ENCODE measurements at places on chromosomes 2 and 18. TPM values are rescaled to one million over a fixed set of nuclear protein-coding genes. Genes with fewer than 3 reads are reported as not detected.

DNA sequence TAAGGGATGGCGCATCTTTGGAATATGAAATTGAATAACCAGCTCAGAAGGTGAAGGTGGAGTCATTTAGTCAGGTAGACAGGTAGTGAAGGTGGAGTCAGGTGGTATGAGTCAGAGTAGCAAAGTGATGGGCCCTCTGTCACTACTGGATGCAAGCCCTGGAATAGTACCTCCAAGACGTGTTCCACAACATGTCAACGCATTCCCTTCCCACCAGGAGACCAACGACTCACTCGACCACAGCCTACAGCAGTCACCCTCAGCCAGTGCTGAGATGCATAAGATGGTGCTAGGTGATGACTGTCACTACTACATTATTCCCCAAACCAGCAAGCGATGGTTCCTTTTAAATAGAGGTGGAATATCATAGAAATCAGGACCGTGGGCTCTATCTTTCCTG, 6.8 kb downstream of the CPLX4 start:
- H3K36me3 ChIP-seq = no peaks in the 10 kb centered on the region
- H3K4me1 ChIP-seq = no peaks in the 10 kb centered on the region
- H3K27ac ChIP-seq = no peak overlapping the region
- DNase-seq = no peak
- peaks cover 33% of the 10 kb centered on the region for H3K27me3 ChIP-seq
- no peak overlapping the region for H3K4me3 ChIP-seq

DNA sequence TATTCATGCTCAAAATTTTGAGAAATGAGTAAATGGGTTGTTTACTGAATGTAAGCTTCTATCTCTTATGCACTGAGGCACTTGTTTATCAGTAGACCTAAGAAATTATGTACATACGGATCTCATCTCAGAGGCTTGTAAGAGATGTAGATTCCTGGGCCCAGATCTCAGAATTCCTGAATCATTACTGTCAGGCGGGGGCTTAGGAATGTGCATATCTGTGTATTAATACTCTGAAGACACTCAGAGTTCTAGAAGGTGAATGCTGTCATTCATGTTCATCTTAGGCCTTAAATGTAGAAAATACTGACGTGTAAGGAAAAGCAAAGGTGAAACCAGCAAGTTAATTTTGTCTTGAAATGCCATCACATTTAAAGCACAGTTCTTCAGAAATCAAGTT, 169.6 kb downstream of the FMNL2 start:
- H3K36me3 ChIP-seq = no peaks in the 10 kb centered on the region
- peaks cover 17% of the 10 kb centered on the region for H3K27me3 ChIP-seq
- no peak overlapping the region for H3K27ac ChIP-seq
- peaks cover 6% of the 10 kb centered on the region for H3K4me1 ChIP-seq

- H3K27ac ChIP-seq = no peak overlapping the region
- no peak overlapping the region for H3K4me3 ChIP-seq
- no peaks in the 10 kb centered on the region for H3K27me3 ChIP-seq
- no peaks in the 10 kb centered on the region for H3K36me3 ChIP-seq
- no peak for DNase-seq
These were observed 239.6 kb downstream of the TDRD15 start for GRCh38 chr2:21363364-21363763.

- H3K27ac ChIP-seq = no peak overlapping the region
- DNase-seq = no peak
- peaks cover 8% of the 10 kb centered on the region for H3K27me3 ChIP-seq
- no peaks in the 10 kb centered on the region for H3K4me1 ChIP-seq
These were observed 46.0 kb upstream of the FAM136A start for GRCh38 chr2:70347831-70348230.

DNA sequence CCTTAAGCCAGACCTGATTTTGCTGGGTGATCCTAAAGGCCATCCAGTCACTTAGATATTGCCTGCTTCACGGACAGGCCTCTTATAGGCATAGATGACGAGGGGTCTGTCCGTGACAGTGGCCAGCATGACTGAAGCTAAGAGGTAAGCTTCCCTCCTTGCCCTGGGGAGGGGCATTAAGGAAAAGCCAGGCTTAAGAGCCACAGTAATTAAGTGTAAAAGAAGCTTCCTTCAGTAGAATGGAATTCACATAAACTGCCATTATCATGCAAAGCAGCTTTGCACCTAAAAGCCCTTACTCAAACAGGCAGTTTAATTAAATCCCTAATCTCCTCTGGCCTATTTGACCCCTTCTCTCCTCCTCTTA, 99.4 kb upstream of the PKDCC start:
- H3K36me3 ChIP-seq = no peaks in the 10 kb centered on the region
- no peak overlapping the region for H3K4me3 ChIP-seq
- no peak overlapping the region for H3K27ac ChIP-seq
- DNase-seq = no peak

GRCh38 chr2:109630441-109631430, 16.6 kb downstream of the SOWAHC start:
- H3K4me1 ChIP-seq = peaks cover 4% of the 10 kb centered on the region
- no peak overlapping the region for H3K27ac ChIP-seq
- DNase-seq = no peak
- H3K27me3 ChIP-seq = peaks cover 8% of the 10 kb centered on the region
- no peak overlapping the region for H3K4me3 ChIP-seq
- no peaks in the 10 kb centered on the region for H3K36me3 ChIP-seq

DNA sequence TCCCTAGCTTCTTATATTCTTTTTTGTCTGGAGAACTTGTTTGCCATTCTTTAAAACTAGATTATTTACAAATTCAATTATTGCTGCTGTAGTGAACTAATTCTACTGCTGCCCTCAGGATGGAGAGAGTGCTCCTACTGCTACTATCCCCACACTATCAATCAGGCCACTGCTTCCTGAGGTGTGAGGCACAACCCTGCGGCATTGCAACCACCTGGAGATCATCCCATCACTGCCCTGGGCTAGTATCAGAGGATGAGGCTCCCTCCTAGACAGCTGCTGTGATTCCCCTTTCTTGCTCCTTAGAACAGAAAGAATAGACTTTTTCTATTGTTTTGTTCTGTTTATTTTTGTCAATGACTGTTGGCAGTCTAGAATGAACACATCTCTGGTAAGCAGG, 146.6 kb downstream of the CDH19 start:
- H3K4me1 ChIP-seq = no peaks in the 10 kb centered on the region
- H3K4me3 ChIP-seq = no peak overlapping the region
- H3K27me3 ChIP-seq = no peaks in the 10 kb centered on the region
- no peak for DNase-seq
- no peak overlapping the region for H3K27ac ChIP-seq

GRCh38 chr2:237459226-237459625, 27.8 kb upstream of the MLPH start:
- no peak for DNase-seq
- H3K4me3 ChIP-seq = no peak overlapping the region
- no peaks in the 10 kb centered on the region for H3K27me3 ChIP-seq
- H3K4me1 ChIP-seq = peaks cover 28% of the 10 kb centered on the region
- H3K27ac ChIP-seq = peak overlapping the region; percentile 11

DNA sequence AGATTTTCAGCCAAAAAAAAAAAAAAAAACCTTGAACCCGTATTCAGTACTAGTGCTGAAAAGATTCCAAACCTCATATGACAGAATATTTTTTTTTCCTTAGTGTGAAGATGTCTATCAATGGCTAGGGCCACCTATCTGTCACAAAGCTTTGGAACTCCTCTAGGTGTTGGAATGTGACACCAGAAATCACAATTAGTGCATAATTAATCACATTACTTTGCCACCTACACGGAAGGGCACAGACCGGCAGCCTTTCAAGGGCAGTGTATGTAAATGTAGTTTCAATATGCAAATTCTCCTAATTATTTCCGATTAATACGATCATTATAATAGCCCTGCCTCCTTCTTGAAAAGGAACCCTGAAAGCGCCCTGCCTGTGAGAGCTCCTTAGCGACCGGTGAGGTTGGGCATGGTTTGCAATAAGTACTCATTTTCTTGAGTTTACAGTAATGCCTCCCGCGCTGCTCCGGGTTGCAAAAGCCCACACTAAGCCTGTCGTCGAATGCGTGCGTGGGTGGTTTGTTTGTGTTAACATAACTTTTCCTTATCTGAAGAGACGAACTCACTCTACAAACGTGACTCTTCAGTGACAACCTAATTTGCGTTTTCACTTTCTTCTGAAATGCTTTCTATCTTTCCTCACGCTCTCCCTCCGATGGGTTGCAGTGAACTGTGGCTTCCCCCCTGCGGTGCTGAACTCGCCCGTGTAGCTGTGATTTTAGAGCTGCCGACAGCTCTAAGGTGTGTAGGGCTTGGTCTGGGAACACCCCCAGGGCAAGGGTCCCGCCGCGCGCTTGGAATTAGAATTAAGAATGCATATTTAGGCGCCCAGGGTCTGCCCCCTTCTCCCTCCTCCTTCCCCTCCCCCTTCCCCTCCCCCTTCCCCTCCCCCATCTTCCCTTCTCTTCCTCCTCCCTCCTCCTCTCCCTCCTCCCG, 765 bp upstream of the ID2 start:
- peaks cover 28% of the 10 kb centered on the region for H3K36me3 ChIP-seq
- DNase-seq = peak; percentile 95
- H3K27me3 ChIP-seq = peaks cover 12% of the 10 kb centered on the region
- peak overlapping the region; percentile 98 for H3K4me3 ChIP-seq
- peaks cover 32% of the 10 kb centered on the region for H3K4me1 ChIP-seq

- H3K36me3 ChIP-seq = peaks cover 15% of the 10 kb centered on the region
- DNase-seq = no peak
- H3K27me3 ChIP-seq = no peaks in the 10 kb centered on the region
- H3K4me1 ChIP-seq = peaks cover 30% of the 10 kb centered on the region
- peak overlapping the region; percentile 19 for H3K27ac ChIP-seq
These were observed 2.0 kb upstream of the AMMECR1L start for GRCh38 chr2:127887776-127888130.

GRCh38 chr2:54387059-54387991, 68.8 kb upstream of the SPTBN1 start:
- H3K27me3 ChIP-seq = no peaks in the 10 kb centered on the region
- H3K27ac ChIP-seq = no peak overlapping the region
- no peaks in the 10 kb centered on the region for H3K4me1 ChIP-seq
- H3K4me3 ChIP-seq = no peak overlapping the region

DNA sequence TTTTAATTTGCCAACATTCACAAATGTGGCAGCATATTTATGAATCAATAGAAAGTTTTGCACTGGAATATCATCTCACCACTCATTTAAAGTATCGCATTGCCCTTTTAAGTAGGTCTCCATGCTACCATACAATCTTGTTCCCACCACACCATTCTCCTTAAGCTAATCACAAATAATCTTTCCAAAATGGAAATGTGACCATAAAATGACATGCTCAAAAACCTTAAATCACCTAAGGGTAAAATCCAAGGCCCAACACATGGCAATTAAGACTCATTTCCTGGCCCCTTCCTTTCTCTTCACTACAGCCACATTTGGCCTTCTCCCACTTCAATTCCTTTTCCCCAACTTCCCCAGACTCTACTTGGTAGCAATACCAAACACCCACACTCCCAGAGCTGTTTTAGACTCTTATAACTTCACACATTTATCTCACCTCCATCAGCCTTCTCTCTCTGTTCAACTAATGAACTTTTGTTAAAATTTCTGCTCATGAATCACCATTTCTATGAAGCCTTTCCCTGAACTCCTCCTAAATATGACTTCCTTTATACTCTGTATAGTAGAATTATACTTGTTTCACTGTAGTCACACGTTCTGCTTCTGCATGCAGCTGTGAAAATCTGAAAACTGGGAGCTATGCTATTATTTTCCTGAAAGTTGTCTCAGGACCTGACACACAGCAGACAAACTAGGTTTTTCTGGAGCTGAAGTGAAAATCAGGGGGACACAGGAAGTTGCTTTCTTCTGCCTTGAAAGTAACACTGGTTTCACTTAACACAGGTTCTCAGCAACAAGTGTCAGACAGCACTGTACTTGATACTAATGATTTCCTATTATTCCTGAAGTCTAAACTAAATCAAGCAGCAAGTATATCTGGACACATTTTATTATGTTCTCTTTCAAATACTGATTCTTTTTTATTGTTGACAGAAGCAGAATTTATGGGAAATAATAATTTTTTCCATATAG, 303.9 kb downstream of the ZEB2 start:
- H3K27ac ChIP-seq = peak overlapping the region; percentile 80
- DNase-seq = no peak
- no peaks in the 10 kb centered on the region for H3K27me3 ChIP-seq
- no peaks in the 10 kb centered on the region for H3K36me3 ChIP-seq
- peaks cover 30% of the 10 kb centered on the region for H3K4me1 ChIP-seq

DNA sequence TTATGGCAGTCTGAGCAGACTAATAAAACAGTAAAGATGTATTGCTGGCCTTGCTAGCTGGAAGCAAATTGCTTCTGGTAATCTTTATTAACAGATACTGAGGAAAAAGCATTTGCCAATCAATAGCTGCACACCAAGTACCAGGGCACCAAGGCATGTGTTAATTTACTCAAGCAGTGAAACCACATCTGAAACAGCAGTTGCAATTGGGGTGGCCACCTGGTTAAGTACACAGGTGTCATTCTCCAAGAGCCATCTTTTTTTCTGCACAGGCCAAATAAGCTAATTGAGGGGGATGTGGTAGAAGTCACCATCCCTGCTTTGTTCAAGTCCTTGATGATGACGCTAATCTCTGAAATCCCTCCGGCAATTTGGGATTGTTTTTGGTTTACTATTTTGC, 8.6 kb upstream of the SEH1L start:
- no peak overlapping the region for H3K4me3 ChIP-seq
- H3K4me1 ChIP-seq = peaks cover 2% of the 10 kb centered on the region
- no peak for DNase-seq
- no peaks in the 10 kb centered on the region for H3K27me3 ChIP-seq

DNA sequence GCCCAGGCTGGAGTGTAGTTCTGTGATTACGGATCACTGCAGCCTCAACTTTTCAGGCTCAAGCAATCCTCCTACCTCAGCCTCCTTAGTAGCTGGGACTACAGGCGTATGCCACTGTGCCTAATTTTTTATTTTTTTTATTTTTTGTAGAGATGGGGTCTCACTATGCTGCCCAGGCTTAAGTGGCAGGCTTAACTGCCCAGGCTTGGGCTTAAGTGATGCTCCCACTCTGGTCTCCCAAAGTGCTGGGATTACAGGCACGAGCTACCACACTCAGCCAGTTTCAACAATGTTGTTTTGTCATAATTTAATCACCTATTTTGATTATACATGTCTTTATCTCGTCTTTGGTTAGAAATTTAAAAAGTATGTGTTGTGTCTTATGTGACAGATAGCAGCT, 18.2 kb downstream of the UGGT1 start:
- peaks cover 23% of the 10 kb centered on the region for H3K36me3 ChIP-seq
- H3K27me3 ChIP-seq = no peaks in the 10 kb centered on the region
- peaks cover 1% of the 10 kb centered on the region for H3K4me1 ChIP-seq
- no peak overlapping the region for H3K4me3 ChIP-seq
- H3K27ac ChIP-seq = no peak overlapping the region
- no peak for DNase-seq

The PROKR1 gene
- not detected for total RNA-seq

The ABCA12 gene
- not detected for total RNA-seq

The RAB31 gene
- 0.48 TPM for total RNA-seq

The B3GNT7 gene
- not detected for total RNA-seq
